Head of caudate nucleus (tissue), 42 donors: ENCODE measurements at places on chromosomes 7 and 10.

- no peak for DNase-seq
Measured at GRCh38 chr7:37930226-37930948, 9.9 kb downstream of the EPDR1 start.

- DNase-seq = peak; percentile 45
Measured at GRCh38 chr7:5282543-5283316, at the start of gene SLC29A4. TSS of gene SLC29A4 (plus strand) at chr7:5282943. CDS start at chr7:5287817, 4,874 bp downstream.

DNA sequence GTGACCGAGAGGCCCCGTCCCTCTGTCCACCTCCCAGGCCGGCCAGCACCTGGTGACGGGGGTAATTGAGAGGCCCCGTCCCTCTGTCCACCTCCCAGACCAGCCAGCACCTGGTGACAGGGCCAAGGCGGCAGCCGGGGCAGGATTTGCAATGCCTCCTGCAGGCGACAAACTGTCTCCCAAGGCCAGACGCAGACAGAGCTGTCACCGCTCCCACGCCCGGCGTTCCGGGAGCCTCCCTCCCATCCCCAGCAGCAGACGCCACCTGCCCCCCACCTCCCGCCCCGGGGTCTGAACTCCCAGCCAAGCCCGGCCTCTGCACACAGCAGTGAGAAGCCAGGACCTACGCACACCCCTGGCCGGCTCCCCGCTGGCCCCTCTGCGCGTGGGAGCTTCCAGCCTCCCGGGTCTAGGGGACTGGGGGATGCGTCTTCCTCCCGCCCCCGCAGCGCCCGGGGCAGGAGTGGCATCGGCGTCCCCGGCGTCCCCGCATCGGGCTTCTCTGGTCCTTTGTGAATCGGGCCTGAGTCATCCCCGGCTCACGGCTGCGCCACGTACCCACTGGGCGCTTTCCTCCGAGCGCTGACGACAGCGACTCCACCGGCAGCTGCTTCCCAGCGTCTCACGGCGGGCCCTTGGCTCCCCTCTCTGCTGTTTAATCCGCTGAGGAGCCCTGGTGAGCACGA, 95.1 kb upstream of the DIP2C start:
- peak; percentile 89 for DNase-seq

- DNase-seq = no peak
Measured at GRCh38 chr10:132941640-132942051, 724 bp downstream of the CFAP46 start.

DNA sequence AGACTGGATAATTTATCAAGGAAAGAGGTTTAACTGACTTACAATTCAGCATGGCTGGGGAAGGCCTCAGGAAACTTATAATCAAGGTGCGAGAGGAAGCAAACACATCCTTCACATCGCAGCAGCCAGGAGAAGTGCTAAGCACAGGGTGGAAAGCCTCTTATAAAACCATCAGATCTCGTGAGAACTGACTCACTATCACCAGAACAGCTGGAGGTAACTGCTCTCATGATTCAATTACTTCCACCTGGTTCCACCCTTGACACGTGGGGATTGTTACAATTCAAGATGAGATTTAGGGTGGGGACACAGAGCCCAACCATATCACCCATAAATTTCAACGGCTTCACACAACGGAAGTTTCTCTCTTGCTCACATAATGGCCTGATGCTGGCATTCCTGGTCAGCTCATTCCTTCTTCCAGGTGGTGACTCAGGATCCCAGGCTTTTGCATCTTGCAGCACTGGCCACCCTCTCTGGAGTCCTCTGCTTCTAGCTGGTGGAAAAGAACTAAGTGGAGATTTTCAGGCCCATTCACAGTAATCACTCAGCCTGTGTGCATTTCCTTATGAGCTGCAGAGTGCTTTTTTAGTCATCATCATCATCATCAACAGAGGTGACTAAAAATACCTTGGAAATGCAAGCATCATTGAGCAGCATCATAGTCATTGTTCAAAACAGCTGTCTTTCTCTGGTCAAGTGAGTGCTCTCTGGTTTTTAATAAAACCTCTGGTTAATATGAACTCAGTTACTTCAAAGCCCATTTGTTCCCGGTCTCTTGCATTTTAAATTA, 308.1 kb downstream of the SFMBT2 start:
- no peak for DNase-seq

DNA sequence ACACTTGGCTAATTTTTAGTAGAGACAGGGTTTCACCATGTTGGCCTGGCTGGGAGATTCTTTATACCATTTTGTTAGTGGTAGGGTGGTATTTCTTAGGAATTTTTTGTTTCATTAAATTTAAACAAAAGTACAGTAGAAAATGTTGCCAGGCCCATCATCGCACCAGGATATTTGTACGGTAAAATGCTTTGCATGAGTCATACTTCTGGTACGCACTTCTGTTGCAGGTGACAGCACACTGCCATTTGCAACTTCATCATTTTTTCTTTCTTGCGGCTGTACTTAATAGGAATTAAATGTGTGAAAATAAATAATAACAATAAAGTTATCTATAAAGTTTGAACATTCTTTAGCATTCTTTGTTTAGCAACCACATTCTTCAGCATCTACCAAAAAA, 195.6 kb downstream of the SKAP2 start:
- DNase-seq = no peak
